Activated CD4-positive, CD25-positive, alpha-beta regulatory T cell (primary cell): ENCODE measurements at places on chromosomes 3 and 15.

DNA sequence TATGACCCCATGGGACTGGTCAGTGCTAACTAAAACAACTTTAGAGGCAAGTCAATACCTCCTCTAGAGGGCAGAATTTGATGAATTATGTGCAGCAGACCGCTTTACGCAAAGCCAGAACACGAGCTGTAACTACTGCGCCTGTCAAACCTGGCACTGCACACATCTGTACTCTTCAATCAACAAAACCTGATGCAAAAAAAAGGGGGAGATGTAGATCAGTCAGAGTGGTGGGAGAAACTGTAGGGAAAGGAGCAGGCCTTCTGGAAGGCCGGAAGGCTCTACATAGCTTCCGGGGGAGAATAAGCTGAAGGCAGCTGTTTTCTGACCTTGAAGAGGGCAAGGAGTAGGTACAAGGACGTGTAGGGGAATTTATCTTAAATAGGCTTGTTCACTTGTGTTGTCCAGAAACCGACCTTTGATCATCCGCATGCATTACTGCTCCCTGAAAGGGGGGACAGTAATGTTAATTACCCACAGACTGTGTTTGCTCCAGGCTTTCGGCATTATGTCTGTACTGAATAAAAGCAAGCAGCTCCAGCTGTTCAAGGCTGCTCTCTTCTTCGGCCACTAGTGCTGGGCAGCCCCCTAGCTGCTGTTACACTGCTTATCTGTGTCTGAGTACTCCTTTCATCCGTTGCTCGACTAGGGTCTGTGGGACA lies 41.0 kb downstream of the GPR160 start:
- DNase-seq: no peak

GRCh38 chr3:175655351-175655750 lies 796.2 kb downstream of the NAALADL2 start:
- DNase-seq: no peak

DNA sequence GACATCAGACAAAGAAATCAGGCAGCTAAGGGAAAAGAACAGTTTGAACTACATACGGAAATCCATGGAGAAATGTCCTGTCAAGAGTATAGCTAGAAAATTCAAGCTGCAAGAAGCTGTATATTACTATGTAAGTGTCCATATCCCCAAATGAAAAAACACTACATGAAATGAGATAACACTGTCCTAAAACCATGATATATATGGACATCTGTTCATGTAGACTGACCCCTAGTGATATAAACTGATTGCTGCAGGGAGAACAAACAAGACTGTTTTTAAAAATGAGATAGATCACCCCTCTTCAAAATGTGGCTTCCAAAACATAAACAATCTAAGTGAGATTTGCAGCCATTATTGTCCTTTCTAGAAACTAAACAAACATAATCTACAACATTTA lies 985.6 kb downstream of the EPHA3 start:
- no peak for DNase-seq

DNA sequence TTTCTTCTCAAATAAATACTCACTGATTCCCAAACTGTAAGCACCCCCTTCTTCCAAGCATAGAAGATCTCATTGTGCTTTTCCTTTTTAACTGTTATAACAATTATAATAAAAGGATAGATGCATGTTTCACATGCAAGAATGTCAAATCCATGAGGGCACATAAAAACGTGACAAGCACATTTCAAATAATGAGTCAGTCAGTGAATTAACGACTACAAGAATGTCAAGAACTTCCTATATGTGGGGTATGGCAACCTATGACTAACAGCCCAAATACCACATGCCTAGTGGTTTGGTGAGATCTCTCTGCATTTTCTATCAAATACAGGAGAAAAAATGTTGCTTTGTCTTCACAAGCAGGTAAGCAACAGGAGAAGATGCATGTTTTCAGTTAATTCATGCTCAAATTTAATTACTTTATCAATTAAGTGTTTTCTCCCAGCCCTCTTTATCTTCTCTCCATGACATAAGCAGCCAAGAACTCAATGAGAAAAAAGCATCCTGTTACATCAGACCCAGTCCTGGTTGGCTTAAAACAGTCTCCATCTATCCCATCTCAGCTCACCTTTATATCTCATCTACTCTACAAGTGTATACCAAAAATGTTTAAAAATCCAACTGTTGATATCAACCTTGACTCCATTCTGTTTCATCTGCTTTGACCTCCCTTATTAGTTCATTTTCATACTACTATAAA lies 181.5 kb upstream of the LMCD1 start:
- no peak for DNase-seq

DNA sequence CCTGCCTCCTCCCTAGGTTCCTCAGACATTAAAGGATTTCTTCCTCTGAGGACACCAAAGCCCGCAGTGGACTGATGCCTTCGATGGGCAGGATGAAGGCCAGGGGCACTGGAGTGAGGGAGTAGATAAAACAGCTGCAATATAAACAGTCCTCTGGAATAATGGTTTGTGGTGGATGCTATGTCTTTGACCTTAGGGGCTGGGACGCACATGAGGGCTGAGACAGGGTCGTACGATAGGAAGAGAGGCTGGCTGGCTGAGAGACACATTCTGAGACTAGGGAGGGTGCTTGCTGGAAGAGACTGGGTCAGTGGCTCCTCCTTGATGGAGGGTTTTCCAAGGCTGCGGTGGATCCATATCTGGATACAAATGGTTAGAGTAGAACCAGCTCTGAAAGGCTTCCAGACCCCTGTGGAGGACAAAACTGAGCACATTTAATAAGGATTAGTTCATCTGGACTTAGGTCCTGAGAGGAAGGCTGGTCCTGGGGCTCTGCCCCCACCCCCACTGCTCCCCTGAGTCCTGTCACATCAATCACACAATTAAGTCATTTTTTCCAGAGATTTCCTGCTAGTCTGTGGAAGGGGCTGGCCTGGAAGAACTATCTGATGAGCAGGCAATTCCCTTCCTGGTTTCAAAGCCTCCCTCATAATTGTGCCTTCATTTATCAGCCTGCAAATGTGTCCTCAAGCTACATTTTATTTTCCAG lies 15.8 kb downstream of the TBC1D21 start:
- DNase-seq: no peak

DNA sequence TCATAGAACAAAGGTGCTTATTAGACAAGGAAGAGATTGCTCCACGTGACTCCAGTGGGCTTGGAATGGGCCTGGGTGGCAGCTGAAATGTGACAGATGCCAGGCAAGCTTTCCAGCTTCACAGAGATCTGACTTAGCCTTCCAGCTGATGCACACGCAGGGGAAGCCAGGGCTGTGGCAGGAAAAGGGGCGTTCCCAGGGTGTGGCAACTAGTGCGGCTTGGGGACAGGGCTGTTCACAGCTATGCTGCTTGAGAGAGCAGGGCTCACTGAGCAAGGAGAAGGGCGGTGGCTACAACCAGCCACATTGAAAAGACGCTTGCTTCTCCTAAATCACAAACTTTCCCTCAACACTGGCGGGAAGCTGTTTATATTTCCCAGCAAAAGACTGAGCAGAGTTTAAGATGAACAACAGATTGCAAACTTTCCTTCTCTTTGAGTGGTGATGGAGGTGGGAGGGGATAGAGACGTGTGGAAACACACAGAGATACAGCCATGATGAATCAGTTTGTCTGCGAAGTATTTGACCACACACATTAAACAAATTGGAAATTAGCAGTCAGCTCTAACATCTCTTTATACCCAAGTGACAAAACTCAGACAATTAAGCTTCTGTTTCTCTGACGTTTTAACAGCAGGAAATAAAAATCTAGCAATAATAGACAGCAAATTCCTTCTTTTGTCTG lies 127.5 kb downstream of the BDH1 start:
- DNase-seq: no peak

DNA sequence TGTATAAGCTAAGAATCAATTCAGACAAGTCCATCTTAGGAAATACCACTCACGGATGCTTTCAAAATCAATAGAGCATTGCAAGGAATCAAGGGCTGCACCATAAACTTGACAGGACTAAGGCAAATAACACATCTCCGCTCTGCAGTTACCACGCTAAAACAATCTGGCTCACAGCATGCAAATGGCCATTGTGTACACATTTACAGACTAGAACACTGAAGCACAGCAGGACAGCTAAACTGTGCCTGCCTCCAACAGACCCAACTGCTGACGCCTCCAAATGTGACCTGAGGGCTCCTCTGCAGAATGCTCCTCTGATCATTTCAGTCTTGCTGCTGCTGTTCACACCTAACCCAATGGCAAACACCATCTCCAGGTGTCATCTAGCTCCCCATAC lies 104.3 kb downstream of the MEX3B start:
- DNase-seq: no peak

DNA sequence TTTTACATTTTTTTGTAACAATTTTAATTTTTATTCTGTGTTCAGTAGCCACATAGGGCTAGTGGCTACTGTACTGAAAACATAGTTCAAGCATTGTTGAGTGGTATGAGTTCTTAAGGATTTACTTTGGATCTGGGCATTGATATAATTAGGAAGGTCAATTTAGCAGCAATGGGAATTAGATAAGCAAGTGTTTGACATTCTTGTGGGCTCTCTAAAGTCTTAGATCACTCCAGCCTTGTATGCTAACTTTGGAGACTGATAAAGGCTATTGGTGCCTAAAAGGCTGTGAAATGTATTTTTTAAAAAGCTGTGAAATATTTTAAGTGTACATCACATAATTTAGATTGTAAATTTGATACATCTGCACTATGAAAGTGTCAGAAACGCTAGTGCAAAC lies 2.5 kb upstream of the DNAJC13 start:
- no peak for DNase-seq

DNA sequence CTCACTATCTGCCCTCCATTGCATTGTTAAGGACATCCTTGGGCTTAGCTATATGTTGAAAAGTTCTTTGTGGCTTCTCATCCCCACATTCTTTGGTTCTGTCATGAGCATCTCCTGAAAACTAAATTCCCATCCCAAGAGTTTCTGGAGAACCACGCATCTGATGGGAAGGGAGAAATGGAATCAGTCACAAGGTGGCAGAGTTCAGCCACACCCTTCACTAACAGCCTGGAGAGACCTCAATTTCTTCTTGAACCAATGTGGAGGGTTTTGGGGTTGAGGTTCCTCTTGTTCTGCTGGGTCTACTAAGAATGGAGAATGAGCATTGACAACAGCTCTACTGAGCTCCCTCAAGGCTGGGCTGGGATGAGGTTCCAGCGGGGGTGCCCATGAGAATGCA lies 15.6 kb upstream of the MAGEL2 start:
- DNase-seq: no peak

DNA sequence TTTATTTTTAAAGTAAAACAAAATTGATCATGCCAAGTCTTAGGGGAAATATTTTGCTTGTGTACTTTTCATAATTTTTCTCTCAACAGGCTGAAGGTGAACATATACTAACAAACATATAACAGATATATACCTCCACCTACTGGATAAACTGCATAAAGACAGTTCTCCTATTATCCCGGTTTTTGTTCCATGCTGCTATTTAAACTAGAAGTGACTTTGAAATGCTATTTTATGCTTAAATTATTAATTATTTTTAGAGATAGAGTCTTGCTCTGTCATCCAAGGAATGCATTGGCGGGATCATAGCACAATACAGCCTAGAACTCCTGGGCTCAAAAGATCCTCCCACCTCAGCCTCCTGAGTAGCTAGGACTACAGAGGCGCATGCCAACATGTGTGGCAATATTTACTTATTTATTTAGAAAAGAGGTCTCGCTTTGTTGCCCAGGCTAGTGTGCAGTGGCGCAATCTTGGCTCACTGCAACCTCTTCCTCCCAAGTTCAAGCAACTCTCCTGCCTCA lies 49.8 kb downstream of the ST3GAL6 start:
- DNase-seq: no peak

DNA sequence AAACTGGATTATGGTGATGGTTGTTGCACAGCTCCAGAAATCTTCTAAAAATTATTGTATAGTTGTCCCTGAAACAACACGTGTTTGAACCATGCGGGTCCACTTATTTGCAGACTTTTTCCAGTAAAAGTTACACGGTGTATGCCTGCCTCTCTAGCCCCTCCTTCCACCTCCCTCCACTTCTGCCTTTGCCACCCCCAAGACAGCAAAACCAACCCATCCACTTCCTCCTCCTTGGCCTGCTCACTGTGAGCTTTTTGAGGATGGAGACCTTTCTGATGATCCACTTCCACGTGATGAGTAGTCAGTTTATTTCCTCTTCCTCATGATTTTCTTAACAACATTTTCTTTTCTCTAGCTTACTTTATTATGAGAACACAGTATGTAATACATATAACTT lies 5.4 kb downstream of the CYFIP1 start:
- no peak for DNase-seq

GRCh38 chr15:89714775-89715174 lies 24.2 kb downstream of the WDR93 start:
- DNase-seq: no peak

DNA sequence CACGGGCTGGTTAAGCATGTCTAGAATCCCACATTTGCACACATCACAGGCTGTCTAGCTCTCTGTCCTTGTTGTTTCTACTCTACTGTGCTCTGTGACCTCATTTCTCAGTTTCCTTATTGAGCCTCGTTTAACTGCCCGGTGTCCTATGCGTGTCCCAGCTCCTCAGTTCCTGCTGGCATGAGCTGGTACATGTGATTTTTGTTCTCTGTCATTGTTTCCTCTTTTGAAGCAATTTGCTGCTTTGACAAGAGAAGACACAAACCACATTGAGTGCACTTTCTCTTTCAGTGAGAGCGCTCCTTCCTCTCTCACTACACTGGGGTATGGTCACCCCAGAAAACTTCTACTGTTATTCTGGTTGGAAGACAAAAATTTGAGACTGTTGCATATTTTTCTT lies 563.5 kb downstream of the PDCD6IP start:
- DNase-seq: no peak

GRCh38 chr3:49346797-49347251 lies 7.0 kb upstream of the USP4 start:
- no peak for DNase-seq

GRCh38 chr3:142809259-142809658 lies 79.6 kb downstream of the PCOLCE2 start:
- no peak for DNase-seq

DNA sequence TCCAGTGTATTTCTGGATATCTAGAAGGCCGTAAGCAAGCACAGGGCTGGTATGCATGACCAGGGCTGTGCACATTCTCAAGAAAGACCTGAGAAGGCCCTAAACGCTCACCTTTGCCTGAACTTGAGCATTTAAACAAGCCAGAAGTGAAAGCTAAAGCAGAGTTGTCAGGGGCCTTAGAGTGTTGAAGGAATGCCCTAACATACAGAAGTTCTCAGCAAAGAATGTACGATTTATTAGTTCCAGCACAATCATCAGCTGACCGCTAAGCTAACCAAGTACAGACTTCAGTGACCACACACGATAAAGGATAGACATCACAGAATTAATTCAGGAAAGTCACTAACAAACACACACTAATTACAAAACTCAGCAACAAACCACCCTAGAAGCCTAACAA lies 8.7 kb downstream of the HLTF start:
- no peak for DNase-seq

GRCh38 chr3:50325113-50325480 lies 2.6 kb upstream of the HYAL2 start:
- no peak for DNase-seq

DNA sequence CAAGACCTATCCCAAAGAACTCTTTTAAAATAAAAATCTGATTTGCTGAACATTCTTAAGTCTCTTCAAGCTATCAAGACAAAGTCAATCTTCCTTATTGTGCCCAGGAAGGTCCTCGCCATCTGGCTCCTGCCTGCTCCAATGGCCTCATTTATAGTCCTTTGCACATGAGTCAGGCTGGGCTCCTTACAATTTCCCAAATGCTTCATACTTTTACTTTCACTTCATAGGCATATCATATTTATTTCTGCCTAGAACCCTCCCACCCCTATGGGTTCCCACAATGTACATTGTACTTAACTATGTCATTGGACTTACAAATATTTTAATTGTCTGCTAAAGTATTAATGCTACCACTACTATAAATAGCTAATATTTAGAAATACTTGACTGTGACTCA lies 9.1 kb downstream of the THRB start:
- no peak for DNase-seq
